Endothelial cell (in vitro differentiated cells): ENCODE measurements at places on chromosomes 6 and 20.

DNA sequence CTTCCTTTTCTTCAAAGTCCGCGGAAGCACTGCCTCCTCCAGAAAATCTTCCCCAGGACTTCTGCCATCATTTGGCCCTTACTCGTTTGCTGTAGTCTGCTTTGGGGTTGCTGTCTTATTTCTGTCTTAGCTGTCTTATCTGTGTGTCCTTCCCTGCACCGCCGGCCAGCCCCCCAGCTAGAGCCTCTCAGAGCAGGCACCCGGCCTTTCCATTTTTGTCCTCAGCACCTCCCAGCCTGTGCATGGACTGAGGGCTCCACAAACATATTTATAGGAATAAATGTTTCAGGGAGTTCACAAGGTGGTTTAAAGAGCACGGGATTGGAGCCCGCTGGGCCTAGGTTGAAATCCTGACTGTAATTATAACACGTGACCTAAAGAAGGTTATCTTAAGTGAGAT is 8.1 kb downstream of the GLP1R start:
- no peak for DNase-seq

DNA sequence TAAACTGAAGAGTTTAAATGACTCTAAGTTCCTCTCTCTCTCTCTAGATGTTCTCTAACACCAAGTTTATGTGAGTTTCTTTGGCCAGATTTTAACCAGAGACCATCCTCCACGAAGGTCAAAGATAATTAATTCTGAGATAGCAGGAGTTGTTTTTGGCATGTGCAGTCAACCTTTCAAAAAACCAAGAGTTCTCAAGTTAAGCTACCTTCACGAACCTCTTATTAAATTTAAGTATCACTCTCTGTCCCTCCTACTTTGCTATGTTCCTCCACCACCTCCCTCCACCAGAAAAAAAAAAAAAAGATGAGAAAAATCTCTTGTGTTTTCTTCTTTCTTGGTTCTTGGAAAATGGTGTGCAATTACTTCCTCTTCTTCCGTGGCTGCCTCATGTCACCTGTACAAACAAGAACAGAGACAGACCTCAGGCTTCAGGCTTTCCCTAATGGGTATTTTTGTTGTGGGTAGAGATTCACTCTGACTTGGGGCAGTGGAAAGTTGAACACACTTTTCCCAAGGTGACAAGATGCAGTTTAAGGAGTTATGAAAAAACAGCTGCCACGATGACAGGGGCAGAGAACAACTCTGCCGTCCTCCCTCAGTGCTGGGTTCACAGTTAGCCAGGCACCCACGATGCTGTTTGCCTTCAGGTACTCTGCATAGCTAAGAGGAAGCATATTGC is 64.3 kb downstream of the ADTRP start:
- DNase-seq, result no peak

DNA sequence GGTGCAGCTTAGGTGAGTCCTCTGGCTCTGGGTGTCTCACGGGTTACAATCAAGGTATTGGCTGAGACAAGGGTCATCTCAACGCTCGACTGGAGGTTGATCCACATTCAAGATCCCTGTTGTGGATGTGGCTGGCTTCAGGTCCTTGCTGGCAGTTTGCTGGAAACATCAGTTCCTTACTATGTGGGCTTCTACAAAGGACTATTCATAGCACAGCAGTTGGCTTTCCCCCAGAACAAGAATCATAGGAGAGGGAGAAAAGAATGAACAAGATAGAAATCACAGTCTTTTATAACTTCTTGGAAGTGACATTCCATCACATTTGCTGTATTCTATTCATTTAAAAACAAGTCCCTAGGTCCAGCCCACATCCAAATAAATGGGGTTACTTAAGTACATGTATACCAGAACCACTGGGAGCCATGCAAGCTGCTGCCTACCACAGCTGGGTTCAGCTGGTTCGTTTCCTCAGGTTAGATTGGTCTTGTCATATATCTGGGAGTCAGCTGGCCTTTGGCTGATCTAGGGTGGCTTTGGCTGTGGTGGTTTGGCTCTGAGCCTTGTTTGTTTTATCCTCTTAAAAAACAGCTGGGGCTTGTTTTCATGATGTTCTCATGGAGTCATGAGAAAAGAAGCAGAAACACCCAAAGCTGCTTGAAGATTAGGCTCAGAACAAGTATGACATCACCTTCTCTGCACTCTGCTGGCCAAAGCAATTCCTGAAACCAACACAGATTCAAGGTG is 433.2 kb upstream of the SPTLC3 start:
- DNase-seq, result no peak

GRCh38 chr6:31708224-31708623 is 1.6 kb downstream of the LY6G6F start:
- DNase-seq, result no peak

DNA sequence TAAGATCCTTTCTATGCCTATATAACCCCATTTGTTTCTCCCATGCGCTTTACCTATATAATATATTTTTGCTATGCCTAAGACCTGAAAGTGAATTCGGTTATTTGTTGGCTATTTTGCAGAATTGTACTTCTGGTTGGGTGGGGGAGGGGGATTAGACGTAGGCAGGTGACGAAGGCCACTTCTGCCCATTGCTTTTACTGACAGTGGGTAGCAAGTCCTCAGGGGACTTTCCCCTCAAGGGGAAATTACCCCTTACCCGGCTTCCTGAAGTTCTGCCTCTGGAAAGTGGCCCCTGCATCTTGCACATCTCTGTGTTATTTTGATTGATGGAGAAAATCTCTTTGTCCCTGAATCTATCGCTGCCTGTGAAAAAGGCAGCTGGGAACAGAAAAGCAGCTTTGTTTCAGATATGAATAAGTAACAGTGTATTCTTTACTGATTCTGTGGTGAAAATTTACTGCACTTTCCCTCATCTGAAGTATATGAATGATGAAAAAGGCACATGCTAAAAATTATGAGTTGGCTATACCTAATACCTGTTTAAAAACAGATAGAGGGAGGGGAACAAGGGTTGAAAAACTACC is 133.9 kb downstream of the UTRN start:
- no peak for DNase-seq

DNA sequence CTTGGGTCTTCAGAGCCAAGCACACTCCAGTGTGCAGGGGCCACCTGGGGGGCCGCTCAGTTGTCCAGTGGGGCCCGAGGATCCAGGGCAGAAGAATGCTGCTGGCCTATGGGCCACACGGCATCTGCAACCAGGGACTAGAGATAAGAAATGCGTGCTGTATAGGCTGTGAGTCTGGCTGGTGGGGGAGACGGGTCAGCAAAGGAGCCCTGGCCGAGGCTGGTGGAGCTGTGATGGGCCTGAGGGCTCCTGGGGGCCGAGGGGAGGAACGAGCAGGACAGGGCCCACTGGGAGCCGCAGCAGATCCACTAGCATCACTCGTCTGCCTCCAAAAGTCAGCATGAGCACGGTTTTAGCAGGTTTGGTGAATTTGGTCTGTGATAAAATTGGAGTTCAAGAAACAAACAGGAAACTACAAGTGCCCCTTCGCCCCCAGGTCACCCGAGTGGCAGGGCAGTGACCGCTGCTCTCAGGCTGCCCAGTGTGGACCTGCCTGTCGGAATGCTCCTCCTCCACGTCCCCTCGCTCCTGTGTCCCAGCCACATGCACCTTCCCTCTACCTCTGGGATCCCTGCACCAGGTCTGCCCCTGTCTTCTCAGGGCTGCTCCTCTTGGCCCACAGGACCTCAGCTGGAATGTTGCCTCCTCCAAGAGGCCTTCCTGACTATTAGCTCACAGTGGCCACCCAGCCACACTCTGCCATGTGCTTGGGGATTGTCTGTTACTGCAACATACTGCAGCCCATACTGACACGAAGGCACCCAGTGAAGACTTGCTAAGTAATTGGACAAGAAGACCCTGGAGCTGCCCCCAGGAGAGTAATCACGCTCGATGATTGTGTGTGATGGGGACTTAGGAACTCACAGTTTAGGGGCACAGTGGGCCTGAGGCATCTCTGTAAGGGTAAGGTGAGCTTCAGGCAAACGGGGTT is 10.9 kb downstream of the ACSS1 start:
- DNase-seq, result no peak

- no peak for DNase-seq
Measured at GRCh38 chr6:142407685-142408273, 106.0 kb downstream of the ADGRG6 start.
